H1 (cell line): ENCODE measurements at places on chromosomes 11 and 22.

- DNase-seq, result no peak
Measured at GRCh38 chr11:58919561-58919960, 19.7 kb upstream of the GLYATL1 start.

DNA sequence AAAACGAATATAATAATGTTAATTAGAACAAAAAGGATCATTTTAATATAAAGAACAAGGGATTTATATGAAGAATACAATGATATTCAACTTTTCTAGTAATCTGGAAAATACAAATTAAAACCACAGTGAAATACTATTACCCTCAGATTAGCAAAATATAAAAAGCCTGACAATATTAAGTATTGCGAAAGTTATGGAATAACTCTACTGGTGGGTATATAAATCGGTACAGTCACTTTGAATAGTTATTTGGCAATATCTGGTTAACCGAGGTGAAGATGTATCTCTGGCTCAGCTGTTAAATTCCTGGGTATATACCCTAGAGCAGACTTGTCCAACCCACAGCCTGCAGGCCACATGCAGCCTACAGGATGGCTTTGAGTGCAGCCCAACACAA lies 118.8 kb downstream of the ATM start:
- DNase-seq, result no peak

GRCh38 chr11:68066742-68067141 lies 27.9 kb downstream of the TCIRG1 start:
- no peak for DNase-seq

GRCh38 chr11:120034176-120034875 lies 103.6 kb downstream of the TRIM29 start:
- DNase-seq, result no peak

DNA sequence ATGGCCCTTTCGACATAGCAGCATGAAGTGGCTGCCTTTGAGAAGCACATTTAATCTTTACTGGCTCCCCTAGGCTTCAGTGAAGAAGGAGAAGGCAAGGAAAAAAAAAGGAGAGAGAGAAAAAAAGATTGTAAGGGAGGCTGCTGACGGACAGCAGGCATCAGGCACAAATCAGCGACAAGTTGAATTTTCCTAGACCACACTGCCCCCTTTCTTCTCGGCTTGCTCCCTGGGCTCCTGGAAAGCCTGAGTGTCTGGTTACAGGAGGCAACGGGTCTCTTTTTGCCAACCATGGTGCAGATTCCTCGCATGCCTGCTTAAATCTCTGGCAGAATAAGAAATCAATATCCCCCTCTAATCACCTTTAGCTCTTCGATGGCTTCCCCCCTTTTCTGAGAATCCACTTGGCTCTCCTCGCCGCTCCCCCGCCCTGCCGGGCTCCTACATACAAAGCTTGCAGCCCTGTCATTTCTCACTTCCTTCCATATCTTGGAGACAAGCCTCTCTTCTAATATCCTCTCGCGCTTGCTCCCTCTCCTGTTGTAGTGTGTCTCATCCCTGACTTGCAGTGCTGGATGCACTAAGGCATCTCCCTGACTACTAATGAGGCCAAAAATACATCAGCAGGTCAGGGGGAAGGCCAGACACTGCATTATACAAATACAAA lies 14.3 kb downstream of the BLID start:
- DNase-seq, result peak; percentile 58

GRCh38 chr11:66012946-66013761 lies 1.3 kb downstream of the CST6 start:
- DNase-seq, result no peak
